Fibroblast of skin of back (primary cell): ENCODE measurements at places on chromosomes 7 and 10.

DNA sequence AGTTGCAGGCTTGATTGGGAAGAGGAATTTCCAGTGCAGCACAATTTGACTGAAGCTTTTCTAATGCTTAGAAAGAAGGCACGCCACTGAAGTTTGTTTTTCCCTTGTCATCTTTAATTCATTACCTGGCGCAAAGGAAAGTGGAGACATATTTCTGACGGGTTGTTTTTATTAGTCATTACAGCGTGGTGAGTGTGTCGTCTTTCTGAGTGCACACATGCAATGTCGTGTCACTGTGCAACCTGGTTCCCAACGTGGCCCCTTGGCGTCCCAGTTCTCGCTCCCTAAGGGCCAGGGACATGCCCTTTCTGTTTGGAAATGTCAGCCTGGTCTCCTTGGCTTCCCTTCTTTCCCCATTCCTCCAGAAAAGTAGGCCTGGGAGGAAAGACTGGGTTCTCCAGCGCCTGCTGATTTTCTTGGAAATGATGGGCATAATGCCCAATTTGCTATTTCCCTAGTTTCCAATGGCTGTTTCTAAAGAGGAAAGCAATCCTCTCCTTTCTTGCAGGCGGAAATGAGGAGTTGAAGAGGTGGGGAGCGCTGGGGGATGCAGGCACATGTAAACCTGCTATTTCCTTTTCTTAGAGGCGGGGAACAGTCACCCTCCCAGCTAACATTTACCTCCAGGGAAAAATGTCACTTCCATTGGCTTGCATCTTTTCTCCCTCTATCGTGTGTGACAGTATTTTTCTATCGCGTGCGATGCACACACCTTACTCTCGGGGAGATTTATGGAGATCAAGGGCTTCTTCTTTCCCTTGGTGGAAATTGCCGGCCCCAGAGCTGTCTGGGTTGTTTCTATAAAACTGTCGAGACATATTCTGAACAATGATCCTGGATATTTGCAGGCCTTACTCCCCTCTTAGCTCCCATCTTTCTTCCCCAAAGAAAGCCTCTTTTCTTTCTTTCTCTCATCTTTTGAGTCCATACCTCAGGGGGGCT, 249.8 kb downstream of the ARHGAP12 start:
- DNase-seq = no peak

DNA sequence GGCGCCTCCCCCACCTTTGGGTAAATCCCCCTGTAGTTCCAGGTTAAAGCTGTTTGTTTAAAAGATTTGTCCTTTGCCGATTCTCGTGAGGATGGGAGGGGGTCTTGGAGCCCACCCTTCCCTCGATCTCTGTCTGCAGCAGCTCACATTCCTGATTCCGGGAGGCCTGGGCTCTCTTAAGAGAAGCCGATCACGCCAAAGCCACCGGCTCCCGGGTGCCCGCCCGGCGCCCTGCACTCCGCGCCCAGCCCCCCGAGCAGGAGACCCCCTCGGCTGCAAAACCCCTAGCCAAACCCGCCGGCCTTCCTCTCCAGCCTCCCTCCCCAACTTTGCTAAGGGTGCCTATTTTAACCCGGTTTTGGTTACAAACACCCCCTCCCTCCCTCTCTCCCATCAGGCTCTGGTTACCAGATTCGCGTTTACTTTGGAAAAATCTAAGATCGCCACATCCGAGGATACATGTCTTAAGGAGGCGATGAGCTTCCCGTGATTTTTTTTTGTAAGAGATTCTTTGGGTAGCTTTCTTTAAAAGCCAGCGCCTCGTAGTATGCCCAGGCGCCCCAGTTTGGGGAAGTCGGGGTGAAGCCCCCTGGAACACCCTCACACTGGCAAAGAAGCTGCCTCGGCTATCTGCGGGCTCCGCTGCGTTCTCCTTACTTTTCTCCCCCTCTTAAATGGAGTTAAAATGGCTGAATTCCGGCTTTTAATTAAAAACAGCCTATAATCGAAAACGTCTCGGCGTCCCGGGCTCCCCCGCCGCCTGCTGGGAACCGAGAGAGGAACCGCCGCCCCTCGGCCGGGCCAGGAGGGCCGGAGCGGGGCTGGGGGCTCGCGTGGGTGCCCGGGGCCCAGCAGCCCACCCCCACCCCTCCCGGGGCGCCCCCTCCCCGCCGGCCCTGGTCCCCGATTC, 983 bp downstream of the TNRC18 start:
- DNase-seq = no peak

DNA sequence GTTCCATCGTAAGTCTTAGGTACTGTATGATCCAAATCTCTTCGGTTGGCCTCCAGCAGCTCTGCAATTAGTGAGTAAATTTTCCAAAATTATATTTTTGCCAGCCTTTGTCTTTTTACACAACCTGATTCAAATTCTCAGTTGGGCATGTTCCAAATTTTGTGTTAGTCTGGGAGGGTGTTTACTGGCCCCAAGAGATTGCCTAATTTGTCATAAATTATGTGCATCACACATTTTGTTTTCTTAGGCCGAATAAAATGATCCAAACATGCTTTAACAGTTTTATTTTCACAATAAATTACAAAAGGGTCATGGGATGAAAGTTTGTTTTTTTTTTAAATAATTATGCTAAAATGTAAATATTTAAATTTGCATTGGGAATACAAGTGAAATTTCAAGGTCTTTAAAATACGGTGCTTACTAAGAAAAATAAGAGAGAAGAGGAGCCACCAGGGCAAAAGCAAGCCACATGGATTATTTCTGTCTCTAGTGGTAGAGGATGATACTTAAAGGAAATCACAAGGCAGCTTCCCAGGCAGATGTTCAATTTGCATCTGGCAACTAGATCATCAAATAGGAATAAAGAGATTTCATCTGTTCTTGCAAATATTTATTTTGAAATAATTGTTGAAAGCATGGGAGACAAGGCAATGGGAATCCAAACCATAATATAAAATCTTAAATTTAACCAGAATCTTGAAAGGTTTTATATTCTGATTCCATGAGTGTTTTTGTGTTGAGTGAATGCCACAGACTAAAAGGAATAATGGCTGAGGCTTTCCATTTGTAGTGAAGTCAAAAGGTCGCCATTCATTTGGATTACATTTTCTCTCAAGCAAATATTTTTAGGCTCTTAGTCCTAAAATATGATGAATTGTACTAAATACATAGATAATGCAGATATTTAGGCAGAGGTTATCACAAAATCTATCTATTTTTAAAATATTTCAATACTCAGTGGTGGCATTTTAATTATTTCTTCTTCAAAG, 111.1 kb downstream of the MDFIC start:
- DNase-seq = no peak

DNA sequence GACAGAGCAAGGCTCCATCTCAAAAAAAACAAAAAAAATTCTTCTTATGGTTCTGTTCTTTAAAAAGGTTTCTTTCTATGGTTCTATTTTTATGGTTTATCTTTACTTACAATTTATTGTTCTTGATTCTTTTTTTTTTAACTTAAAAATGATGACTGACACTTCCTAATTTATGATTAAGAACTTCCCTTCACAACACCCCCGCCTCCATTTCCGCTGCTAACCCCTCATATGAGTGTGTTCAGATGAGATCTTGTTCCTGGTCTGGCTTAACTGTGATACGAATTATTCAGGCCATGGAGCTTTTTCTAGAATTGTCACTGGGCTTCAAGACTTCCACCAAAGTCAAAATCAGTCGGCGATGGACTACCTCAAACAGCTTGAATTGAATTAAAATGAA, 33.9 kb downstream of the PTER start:
- DNase-seq = no peak

GRCh38 chr10:81876253-81877077, 1.5 kb downstream of the NRG3 start:
- no peak for DNase-seq

DNA sequence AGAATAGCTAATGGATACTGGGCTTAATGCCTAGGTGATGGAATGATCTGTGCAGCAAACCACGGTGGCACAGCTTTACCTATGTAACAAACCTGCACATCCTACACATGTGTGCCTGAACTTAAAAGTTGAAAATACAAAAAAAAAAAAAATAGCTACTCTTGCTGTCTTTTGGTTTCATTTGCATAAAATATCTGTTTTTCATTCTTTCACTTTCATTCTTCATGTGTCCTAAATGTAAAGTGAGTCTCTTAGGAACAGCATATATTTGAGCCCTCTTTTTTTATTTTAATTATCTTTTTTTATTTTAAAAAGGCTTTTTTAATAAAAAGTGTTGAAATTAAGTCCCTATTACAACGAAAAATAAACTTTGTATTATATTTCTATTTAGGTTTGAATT, 836.1 kb upstream of the KCND2 start:
- DNase-seq = no peak

DNA sequence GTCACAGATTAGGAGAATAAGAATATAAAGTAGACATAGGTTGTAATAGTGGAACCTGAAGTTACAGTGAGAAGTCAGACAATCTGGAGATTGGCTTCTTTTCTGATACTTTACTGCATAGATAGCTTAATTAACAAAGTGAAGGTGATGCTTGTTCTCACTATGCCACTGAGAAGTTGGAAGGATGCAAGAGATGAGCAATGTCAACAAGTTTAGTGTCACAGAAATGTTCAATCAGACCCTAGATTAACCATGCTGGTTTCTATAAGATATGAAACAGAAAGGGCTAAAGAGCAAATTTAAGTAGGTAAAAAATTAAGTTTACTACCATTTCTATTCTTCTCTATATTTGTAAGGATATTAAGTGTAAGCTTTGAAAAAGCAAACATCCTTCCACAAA, 838.6 kb upstream of the SORCS1 start:
- no peak for DNase-seq

DNA sequence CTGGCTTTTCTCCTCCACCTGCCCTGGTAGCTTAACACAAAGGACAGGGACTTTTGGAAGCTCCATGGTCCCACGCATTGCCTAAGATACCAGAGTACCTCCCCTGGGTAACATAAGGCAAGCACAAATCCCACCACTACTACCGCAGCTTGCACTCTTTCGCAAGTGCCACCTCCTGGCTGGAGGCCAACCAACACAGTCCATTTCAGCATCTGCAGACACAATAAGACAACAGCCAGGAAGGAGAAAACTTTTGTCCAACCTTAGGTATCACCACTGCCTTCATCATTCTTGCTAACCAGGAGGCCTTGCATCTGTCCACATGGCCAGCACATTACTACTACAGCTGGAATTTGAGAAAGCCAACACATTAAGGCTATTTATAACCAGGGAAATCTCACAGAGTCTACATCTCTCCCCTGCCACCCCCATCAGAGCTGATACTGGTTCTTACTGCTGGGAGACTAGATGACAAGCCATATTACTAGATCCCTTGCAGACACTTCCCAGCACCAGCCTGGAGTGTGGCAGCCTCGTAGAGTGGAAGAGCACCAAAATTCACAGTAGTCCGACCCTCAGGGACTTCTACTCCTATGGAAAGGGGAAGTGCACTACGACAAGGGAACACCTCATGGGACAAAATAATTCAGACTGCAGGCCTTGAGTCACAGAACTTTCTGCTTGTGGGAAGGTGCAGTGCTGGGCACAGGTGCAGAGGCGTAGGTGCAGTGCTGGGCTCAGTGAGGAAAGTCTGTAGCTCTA, 39.8 kb upstream of the CDK13 start:
- peak; percentile 56 for DNase-seq
